GM03348 (cell line): ENCODE measurements at places on chromosomes 4 and X.

GRCh38 chr4:80295336-80295735 lies 28.9 kb downstream of the FGF5 start:
- no peak for DNase-seq

GRCh38 chr4:3396600-3396999 lies 45.2 kb upstream of the HGFAC start:
- DNase-seq: no peak

DNA sequence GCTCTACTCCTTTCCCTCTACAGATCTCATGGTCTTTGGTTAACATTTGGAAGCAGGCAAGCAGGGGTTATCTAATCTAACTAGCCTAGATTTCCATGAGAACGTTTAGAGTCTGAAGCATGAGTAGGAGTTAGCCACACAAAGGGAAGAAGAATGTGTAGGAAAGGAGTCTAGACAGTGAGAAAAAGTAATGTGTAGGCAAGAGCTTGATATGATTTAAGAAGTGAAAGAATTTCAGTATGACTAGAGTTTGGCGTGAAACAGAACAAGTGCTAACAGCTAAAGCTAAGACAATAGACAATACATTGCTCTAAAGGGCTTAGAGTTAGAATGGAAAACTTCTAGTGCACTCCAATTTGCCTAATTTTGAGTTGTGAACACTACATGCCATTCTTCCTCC lies 10.8 kb downstream of the CXCL8 start:
- no peak for DNase-seq

DNA sequence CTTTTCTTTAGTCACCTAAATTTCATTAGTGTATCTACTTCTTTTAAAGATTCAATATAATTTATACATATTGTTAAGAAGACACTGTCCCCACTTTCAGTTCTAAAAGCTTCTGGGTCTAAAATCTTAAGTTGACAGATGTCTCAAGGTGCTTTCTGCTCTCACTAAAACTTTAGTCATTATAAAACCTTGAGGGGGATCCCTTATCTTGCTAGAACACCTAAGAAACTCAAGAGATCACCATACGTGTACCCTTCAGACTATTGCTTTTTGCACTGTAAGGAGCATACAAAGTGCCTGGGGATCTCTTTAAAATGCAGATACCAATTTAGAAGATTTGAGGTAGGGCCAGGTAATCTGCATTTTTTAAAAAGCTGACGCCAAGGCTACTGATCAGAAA lies 30.1 kb downstream of the CYBB start:
- DNase-seq: no peak

DNA sequence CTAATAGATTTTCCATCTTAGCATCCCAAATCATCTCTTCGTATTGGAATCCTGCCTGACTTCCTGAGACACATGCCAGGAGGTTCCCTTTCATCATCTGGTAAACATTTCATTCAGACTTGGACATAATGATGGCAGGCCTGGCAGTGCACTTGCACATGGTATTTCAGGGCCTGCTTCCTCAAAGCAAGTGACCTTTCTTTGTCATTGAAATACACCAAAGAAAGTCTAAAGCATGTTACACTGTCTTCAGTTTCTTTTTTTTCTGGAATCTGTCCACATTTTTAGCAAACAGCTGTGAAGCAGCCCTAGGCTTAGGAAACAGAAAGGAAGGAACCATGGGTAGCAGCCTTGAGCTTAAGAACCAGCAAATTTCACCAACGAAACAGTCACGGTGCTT lies 205.9 kb upstream of the VCX start:
- DNase-seq: no peak

GRCh38 chr4:102449751-102450352 lies 51.3 kb upstream of the NFKB1 start:
- DNase-seq: peak; percentile 55

GRCh38 chr4:150510176-150510865 lies 71.6 kb upstream of the MAB21L2 start:
- DNase-seq: peak; percentile 66

DNA sequence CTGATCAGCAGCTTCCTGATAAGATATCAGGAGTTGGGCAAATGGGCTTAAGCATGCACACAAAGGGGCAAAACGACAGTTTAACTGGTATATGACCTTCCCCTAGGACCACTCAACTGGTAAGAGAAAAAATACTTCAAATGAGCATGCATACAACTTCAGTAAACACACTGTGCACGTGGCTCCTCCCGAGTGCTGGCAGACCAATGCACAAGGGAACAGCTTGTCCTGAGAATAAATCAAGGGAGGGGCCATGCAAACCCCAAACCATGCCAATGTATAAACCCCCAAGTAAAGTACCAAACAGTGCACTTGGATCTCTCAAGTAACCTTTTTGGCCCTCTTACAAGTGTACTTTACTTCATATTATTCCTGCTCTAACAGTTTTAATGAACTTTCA lies 293.3 kb upstream of the TBX22 start:
- no peak for DNase-seq

DNA sequence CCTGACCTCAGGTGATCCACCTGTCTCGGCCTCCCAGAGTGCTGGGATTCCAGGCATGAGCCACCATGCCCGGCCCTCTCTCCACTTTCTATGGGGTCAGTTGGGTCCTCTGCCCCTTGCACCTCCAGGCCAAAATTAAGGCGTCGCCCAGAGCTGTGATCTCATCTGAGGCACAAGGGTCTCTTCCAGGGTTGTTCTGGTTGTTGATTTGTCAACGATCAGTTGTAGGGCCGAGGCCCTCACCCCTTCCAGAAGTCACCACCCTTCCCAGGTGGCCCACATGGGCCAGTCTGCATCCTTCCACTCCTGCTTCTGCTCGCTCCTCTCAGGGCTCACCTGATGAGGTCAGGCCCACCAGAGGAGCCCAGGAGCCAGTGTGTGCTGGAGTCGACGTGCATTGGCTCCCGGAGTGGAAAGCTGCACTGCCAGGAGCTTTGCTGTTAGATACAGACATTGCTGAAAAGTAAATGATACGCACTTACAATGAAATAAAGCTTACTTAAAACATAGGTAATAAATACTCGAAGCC lies 14.3 kb upstream of the TMEM271 start:
- DNase-seq: no peak

DNA sequence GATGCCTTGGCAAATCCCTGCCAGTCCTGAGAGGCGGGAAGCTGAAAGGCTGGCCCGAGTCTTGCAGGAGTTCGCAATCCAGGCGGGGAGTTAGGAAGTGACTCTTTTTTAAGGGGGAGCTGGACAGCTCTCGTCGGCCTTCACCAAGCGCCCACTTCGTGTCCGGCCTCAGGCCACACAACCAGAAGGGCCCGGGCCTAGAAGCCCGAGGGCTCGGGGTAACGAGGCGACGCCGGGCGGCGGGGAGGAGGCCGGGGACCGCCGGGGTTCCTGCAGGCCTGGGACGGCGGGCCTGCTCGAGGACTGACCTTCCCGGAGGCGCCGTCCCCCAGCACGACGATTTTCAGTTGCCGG lies 395 bp downstream of the RAB28 start:
- DNase-seq: peak; percentile 62

- DNase-seq: no peak
Observed at GRCh38 chrX:7946960-7947359, 19.7 kb upstream of the PNPLA4 start.
